ENCODE measurements at places on chromosomes 2 and 18.

DNA sequence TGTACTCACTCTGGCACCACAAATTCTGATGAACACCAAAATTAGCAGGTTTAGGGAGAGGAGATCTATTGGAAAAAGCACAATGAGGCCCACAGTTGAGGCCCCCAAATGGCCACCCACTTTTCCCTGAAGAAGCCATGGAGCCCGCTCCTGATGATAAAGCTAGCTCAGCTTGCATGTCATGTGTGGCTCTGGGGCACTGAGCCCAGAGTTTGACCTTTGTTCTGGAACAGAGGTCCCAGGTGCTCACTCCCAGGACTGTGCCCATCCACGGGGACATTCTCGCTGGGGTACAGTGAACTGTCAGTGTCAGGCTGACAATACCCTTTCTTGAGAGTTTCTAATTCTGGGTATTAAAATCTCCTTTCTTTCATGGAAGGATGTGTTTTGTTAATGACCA is 36.2 kb downstream of the XDH start:
- DNase-seq, result no peak

GRCh38 chr2:67716895-67717396 is 319.8 kb downstream of the ETAA1 start:
- no peak for DNase-seq

GRCh38 chr2:181677912-181678586 is 2.3 kb downstream of the NEUROD1 start:
- no peak for DNase-seq

- DNase-seq, result no peak
These were observed 43.5 kb downstream of the SLC9A2 start for GRCh38 chr2:102662833-102663232.

- no peak for DNase-seq
These were observed 182.0 kb upstream of the HNRNPA3 start for GRCh38 chr2:177030451-177031105.

GRCh38 chr2:6784291-6784690 is 81.4 kb downstream of the CMPK2 start:
- no peak for DNase-seq

DNA sequence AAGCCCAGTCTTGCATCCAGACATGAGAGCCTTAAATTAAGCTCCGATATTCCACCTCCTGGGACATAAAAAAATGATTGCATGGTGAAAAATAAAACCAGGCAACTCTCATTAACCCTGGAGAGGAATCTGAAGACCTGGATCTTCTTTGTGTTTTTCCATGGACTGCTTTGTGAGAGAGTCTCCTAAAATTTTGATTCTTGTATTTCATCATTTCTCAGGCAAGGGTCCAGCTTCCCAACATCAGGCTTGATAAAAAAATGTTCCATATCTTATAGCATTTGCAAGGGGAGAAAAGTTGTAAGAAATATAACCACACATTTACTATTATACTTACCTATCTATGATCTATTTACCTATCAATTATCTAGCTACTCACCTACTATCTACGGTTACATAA is 327.5 kb upstream of the SPHKAP start:
- DNase-seq, result no peak

DNA sequence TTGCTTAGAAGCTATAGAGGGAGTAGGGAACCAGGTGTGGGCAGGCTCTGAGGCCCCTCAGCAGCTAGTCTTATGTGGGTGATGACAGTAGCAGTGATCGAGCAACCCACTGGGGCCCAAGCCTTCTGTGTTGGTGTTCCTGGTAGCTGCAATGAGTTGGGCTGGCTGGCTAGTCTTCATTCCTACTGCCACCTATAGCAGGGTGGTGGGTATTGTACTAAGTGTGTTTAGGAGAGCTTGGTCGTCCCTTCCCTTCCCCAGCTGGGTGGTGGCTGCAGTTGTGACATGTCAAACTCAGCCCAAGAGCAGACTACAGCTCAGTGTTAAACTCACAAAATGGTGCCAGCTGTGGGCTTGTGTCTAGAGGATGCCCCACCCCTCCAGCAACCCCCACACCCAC is 486.1 kb upstream of the UBE2E3 start:
- DNase-seq, result no peak

GRCh38 chr2:16247326-16248122 is 307.2 kb downstream of the MYCN start:
- peak; percentile 20 for DNase-seq

DNA sequence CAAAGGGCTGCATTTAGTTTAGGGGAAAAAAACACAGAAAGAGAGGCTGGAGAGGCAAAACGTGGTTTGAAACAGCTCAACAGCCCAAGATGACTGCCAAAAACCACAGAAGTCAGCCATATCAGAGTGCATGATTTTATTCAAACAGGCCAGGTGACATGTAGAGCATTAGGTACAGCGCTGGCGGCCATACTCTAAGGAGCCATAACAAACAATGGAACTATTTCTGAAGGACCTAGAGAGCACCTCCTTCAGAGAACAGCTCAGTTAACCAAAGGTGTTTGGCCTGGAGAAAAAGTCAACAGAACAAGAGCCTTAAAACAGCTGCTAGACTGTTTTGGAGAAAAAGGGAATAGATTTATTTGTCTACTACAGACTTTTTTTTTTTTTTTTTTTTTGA is 2.6 kb downstream of the THADA start:
- DNase-seq, result no peak

GRCh38 chr2:85768713-85769112 is 14.9 kb downstream of the ATOH8 start:
- no peak for DNase-seq

DNA sequence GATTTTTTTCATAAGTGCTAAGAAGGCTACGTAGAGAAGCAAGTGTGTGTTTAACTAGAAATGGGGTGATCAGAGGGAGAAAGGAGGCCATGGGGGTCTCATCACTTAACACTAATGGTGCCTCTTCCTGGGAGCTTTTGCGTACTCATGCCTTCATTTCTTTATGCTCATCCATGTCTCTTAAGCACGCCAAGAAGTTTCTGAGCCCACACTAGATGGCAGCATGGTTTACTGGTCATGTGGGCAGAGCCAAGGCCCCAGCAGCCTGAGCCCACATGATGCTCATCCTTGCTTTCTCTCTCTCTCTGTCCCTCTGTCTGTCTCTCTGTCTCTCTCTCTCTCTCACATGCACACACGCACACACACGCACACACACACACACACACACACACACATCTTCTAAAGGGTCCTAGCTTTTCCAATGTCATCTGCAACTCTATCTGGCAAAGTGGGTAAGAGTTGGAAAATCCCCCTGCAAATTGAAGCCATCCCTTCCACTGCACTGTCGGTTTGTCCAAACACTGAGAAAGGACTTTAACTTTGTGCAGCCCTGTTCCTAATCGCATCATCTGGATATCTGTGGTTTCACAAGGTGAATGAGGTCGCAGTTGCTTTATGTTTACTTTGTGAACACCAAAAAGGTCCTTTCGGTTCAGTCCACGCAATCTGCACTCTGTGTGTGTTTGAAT is 137.1 kb upstream of the CCDC68 start:
- DNase-seq, result no peak

DNA sequence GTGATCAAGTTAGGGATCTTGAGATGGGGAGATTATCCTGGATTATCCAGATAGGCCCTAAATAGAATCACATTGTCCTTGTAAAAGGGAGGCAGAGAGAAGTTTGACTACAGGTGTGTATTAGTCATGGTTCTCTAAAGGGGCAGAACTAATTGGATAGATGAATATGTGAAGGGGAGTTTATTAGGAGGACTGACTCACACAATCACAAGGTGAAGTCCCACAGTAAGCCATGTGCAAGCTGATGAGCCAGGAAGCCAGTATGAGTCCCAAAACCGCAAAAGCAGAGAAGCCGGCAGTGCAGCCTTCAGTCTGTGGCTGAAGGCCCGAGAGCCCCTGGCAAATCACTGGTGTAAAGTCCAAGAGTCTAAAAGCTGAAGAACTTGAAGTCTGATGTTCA is 275.8 kb downstream of the KCNS3 start:
- DNase-seq, result no peak

- DNase-seq, result no peak
These were observed 634.0 kb downstream of the LRP1B start for GRCh38 chr2:141496810-141497209.

GRCh38 chr2:48059975-48060374 is 153.7 kb upstream of the FBXO11 start:
- DNase-seq, result no peak

- DNase-seq, result no peak
These were observed 60.4 kb downstream of the SETBP1 start for GRCh38 chr18:44741085-44741484.

All from H1 (cell line).